ENCODE measurements at places on chromosomes 16 and 17. TPM values are rescaled to one million over a fixed set of nuclear protein-coding genes. Genes with fewer than 3 reads are reported as not detected.

TSPOAP1 gene
- total RNA-seq = 42.7 TPM

ASIC2 gene
- 1.3 TPM for total RNA-seq

ZNF785 gene
- total RNA-seq = 19.9 TPM

KRTAP4-11 gene
- not detected for total RNA-seq

TMEM88 gene
- total RNA-seq = 8.2 TPM

TMEM95 gene
- not detected for total RNA-seq

YBX2 gene
- total RNA-seq = 0.47 TPM

CCL23 gene
- 0.81 TPM for total RNA-seq

KRTAP4-1 gene
- total RNA-seq = not detected

SCGB1C2 gene
- total RNA-seq = not detected

EPX gene
- not detected for total RNA-seq

SGSM2 gene
- total RNA-seq = 49.6 TPM

CCL17 gene
- total RNA-seq = not detected

HSF5 gene
- not detected for total RNA-seq

RHOT1 gene
- total RNA-seq = 46.5 TPM

NECAB2 gene
- total RNA-seq = not detected

ZPBP2 gene
- total RNA-seq = not detected

CACNG1 gene
- total RNA-seq = not detected

CRYM gene
- 0.37 TPM for total RNA-seq

KRTAP9-8 gene
- total RNA-seq = not detected

EVI2B gene
- total RNA-seq = 5.2 TPM

LRRC37A gene
- total RNA-seq = 1.7 TPM

DLG4 gene
- 37.9 TPM for total RNA-seq

TBC1D3I gene
- total RNA-seq = 0.15 TPM

YPEL2 gene
- total RNA-seq = 7.7 TPM

HSD11B2 gene
- 26.1 TPM for total RNA-seq

PLA2G15 gene
- total RNA-seq = 12.4 TPM

EVI2A gene
- 3.9 TPM for total RNA-seq

UBALD2 gene
- 21.6 TPM for total RNA-seq

PRDM7 gene
- not detected for total RNA-seq

C16orf92 gene
- total RNA-seq = not detected

SEC14L5 gene
- 0.37 TPM for total RNA-seq

WNT9B gene
- not detected for total RNA-seq

CSH1 gene
- not detected for total RNA-seq

PRSS8 gene
- total RNA-seq = 2.4 TPM

PTGES3L gene
- total RNA-seq = not detected

ALOX12B gene
- not detected for total RNA-seq

PYDC1 gene
- not detected for total RNA-seq
